ENCODE measurements at places on chromosomes 3 and 15.

GRCh38 chr3:13700889-13701288 is 152.0 kb downstream of the FBLN2 start:
- DNase-seq: no peak

DNA sequence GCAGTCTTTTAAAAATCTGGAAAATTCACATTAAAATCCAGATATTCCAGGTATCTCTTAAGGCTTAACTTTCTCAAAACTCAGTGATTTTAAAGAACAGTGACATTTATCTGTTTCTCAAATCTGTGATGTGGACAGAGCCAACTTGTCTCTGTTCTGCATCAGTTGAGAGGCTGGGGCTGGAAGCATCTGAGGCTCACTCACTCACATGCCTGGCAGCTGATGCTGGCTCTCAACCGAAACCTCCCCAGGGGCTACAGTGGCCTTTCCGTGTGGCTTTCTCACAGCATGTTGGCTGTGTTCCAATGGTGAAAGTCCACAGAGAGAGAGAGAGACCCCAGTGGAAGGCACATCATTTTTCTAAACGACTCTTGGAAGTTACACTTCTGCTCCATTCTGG is 53.5 kb downstream of the CEMIP start:
- DNase-seq: no peak

DNA sequence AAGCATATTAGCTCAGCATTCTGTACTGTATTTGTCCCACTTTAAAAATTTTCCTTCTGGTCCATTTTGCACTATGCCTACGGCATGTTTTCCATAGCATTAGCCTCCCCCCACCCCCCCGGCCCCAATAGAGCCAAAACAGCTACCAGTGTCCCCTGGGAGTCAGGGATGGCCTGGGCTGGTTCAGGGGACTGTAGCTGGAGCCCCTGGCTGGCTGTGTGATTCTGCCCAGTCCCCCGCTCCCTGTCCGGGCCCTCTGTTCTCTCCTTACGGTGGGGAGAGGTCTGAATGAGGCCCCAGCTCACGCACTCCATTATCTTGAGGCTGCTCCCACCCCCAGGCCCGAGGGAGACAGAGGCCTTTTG is 70.1 kb downstream of the KLF15 start:
- no peak for DNase-seq

DNA sequence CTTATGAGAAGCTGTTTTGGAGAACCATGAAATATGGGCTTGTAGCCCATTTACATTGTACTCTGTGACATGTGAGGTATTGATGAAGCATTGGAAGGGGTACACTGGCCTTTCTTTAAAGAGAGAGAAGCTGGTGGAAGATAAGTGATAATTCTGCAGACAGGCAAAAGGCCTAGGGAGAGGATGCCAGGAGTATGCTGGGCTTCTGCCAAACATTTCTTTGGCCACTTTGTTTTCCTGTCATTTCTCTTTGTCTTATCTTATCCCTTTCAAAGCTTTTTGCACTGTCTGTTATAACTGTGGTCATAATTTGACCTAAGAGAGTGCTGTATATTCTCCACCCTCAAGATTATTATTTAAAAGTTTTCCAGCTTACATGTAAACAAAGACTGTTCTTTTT is 109.6 kb upstream of the SEMA6D start:
- DNase-seq: no peak
